Stomach (tissue), 19 donors: ENCODE measurements at places on chromosomes 11 and 22. TPM values are rescaled to one million over a fixed set of nuclear protein-coding genes. Genes with fewer than 3 reads are reported as not detected.
A peak's percentile ranks its signal among the peaks of the same experiment; 100 is the strongest.

DNA sequence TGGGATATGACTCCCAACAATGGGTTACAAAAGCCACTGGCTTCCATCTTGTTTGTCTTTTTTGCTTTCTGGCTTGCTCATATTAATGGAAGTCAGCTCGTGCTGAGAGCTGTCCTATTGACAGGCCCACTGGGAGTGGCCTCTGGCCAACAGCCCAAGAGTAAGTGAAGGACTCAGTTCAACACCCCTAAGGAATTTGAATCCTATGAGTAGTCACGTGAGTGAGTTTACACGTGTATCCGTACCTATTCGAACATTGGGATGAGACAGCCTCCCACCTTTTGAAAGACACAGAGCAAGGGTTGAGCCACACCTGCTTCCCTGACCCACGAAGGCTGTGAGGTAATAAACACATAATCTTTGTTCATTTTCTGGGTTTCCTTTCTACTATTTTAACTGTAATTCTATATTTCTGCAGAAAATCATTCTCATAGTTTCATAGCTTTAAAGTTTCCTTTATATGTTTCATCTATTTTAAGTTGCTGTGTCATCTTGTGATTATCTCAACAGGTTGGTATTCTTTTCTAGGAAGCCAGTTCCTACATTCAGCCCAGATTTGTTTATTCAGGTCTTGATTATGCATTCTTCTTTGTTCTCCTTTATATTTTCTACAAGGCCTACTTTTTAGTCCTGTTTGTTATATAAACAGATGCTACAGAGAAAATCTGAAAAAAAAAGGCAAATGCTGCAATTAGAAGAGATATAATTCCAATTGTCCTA is 802.3 kb downstream of the CNTN5 start:
- no peaks in the 10 kb centered on the region for H3K27me3 ChIP-seq
- H3K4me1 ChIP-seq = no peaks in the 10 kb centered on the region
- H3K36me3 ChIP-seq = no peaks in the 10 kb centered on the region

DNA sequence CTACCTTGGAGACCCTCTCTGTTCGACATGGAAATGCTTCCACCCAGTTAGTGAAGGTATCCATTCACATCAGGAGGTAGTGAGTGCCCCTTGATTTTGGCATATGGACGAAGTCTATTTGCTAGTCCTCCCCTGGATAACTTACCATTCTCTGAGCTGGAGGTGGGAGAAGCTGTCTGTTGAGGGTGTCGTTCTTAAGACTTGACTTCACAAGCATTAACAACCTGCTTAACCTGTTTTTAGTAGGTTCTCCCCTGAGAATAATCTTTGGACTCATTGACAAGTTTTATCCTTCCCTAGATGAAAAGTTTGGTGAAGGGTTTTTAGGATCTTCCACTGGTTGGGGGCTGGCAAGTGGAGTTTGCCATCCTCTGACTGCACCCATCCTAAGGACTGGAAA is 1053.8 kb upstream of the CNTN5 start:
- DNase-seq = no peak
- no peak overlapping the region for H3K27ac ChIP-seq
- no peaks in the 10 kb centered on the region for H3K36me3 ChIP-seq
- no peak overlapping the region for H3K4me3 ChIP-seq
- H3K4me1 ChIP-seq = no peaks in the 10 kb centered on the region
- H3K27me3 ChIP-seq = no peaks in the 10 kb centered on the region

GRCh38 chr11:3747704-3748103 is 49.6 kb downstream of the NUP98 start:
- no peaks in the 10 kb centered on the region for H3K4me1 ChIP-seq
- no peak overlapping the region for H3K4me3 ChIP-seq
- no peak for DNase-seq

DNA sequence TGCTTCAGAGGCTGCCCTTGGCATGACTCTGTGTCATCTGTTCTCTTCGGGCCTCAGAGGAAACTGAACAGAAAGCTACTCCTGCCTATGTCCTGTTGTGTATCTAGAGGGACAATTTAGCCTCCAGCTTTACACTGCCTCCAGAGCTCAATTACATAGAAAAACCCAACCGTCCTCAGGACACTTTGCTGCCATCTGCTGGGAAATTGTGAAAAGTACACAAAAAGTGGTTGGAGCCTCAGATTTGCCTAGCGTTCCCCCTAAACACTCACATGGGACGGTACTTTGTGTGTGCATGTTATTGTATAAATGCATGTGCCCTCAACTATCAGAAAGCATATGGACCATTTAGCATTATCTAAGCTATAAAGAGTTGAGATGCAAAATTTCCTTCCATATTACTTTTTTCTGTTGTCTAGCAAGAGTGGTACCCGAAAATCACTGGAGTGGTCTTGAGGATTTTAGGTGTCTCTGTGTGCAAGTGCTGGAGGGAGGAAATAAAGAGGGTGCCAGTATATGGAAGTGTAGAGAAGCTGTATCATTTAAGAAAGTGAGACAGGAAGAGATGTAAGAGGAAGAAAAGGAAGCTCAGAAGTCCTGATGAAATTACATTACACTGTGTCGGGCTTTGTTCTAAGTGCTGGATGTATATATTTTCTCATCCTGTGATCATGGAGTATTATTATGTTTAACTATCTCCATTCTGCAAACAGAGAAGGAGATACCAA is 8.7 kb upstream of the MS4A4E start:
- H3K36me3 ChIP-seq = no peaks in the 10 kb centered on the region
- no peaks in the 10 kb centered on the region for H3K4me1 ChIP-seq
- no peak overlapping the region for H3K4me3 ChIP-seq
- H3K27me3 ChIP-seq = no peaks in the 10 kb centered on the region

GRCh38 chr11:4809246-4809645 is 5.1 kb upstream of the OR52R1 start:
- H3K36me3 ChIP-seq = no peaks in the 10 kb centered on the region
- H3K4me3 ChIP-seq = no peak overlapping the region
- no peak overlapping the region for H3K27ac ChIP-seq
- DNase-seq = no peak

Gene SFI1
- total RNA-seq = 45.9 TPM

Gene IL18
- total RNA-seq = 4.7 TPM

Gene POTEH
- total RNA-seq = not detected

GRCh38 chr11:8765294-8765693 is 82.7 kb downstream of the RPL27A start:
- no peaks in the 10 kb centered on the region for H3K36me3 ChIP-seq
- H3K27ac ChIP-seq = peak overlapping the region; percentile 82
- DNase-seq = peak; percentile 83
- H3K4me3 ChIP-seq = no peak overlapping the region
- peaks cover 56% of the 10 kb centered on the region for H3K4me1 ChIP-seq
